NCI-H1105 (cell line): ENCODE measurements at places on chromosomes 12 and 14.

DNA sequence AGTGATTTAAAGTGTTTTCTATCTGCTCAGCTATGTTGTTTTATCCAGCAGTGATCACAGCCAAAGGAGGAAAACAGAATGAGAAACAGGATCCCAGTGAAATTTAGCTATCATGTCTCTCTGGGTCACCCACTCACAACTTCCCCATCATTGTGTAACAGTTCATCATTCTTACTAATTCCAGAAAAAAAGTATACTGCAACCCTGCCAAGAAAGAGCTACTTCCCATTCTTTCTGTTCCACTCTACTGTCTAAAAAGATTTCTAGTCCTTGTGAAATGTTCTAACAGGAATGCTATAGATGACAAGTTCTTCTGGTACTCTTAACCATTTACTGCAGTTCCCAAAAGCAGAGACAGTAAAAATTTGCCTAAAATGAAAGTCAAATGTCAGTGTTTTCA is 39.2 kb upstream of the CD163 start:
- no peak for DNase-seq

- no peak for DNase-seq
Measured at GRCh38 chr12:40436564-40436963, 211.8 kb downstream of the LRRK2 start.

- DNase-seq, result peak; percentile 56
Measured at GRCh38 chr14:66507181-66507721, 696 bp upstream of the GPHN start.

DNA sequence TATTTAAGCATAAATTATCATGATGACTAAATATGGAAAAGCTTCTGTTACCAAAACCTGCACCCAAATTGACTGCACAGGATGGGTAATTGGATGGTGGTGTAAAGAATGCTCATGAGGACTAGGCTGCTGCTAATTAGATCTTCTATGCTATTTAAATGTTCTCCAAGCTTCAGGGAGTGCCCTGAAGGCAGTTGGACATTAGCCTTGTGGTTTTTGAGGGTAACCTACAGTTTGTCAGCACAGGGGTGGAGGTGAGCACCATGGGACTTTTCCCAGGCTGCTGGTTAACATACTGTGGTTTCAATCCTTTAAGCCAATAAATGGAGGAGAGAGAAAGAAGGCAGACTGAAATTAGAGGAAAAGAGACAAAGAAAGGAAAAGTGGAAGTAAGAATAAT is 145.0 kb downstream of the WIF1 start:
- DNase-seq, result no peak

DNA sequence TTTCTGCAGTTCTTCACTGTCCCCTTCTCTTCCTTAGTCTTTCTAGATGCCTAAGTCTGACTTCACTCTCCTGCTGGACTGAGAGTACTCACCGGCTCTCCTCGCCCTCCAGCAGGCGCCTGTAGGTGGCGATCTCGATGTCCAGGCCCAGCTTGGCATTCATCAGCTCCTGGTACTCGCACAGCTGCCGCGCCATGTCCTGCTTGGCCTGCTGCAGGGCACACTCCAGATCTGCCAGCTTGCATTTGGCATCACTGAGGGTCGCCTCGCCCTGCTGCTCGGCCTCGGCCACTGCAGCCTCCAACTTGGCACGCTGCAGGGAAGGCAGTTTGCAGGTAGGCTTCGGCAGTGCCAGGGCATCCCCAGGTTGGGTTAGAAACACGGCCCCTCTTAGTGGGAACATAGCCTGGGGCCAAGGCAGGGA is 5.2 kb downstream of the KRT84 start:
- DNase-seq, result no peak
